GM23338 (cell line): ENCODE measurements at places on chromosomes 1 and 21. TPM values are rescaled to one million over a fixed set of nuclear protein-coding genes. Genes with fewer than 3 reads are reported as not detected.
A peak's percentile ranks its signal among the peaks of the same experiment; 100 is the strongest.

The PGLYRP4 gene
- total RNA-seq: not detected in 2 replicates

The LAMC2 gene
- total RNA-seq: 19.0 and 19.5 TPM in 2 replicates

The AQP10 gene
- total RNA-seq: not detected in 2 replicates

DNA sequence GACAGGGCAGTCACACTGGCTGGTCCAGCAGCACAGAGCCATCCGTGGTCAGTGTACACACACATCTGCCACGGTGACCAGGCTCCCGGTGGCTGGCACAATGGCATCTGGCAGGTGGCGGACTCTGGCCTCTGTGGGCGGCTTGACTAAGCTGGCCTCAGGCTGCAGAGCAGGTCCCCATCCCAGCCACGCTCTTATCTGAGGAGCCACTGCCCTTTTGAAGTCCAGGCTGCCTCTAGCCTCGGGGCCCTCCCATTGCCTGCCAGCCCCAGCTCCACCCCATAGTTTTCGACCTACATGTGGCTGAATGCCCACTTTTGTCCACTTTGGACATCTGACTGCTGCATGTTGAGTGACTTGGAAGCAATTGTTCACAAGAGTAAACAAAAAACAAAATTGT, 29.9 kb upstream of the EDN2 start:
- no peak for DNase-seq

- peak; percentile 73 for DNase-seq
These were observed 505 bp downstream of the LMNA start for GRCh38 chr1:156114919-156115513.

DNA sequence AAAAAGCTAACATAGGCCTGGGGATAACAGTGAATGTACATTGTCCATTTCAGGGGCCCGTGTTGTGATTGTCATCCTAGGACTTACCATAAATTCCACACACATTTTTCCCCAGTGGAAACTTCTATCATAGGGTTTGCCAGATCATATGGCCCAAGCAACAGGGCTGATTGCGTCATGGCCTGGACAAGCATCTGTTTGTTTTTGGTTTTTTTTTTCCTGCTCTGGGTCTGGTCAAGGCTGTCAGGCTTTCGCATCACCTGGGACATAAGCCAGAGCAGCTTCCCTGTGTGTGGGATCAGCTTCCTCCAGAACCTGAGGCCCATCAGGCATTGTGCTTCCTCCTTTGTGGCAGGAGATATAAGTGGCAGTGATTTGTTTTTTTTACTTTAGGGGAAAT, 598.5 kb upstream of the USP24 start:
- no peak for DNase-seq

- no peak for DNase-seq
These were observed 333.4 kb downstream of the CHRM3 start for GRCh38 chr1:239719642-239720258.

DNA sequence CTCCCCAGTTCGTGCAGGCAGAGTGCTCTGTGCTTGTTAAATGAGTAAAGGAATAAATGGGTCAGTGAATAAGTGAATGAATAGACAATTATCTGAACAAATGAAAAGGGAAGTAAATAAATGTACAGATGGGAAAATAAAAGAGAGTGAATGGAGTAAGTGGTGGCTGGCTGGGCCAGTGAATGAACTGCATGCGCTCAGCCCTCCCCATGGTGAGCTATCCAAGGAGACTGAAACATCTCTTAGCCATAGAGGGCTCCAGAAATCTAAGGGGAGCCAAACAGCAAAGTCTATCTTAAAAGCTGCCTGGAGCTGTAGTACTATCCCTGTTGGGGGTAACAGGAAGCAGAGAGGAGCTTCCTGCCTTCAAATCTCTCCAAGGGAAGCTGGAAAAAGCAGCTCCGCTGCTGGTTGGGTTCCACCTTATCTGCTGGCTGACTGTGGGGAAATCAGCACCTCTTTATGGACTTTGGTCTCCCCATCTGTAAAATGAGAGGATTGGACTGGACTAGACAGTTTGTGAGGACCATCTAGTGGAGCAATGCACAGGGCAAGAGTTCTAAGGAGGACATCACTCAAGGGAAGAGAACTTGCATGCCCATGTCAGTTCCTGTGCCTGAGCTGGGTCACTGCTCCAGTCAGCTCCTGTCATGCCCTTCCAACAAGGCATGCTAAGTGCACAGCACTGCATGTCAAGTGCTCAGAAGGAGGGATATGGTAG, 77.9 kb downstream of the TRABD2B start:
- no peak for DNase-seq

DNA sequence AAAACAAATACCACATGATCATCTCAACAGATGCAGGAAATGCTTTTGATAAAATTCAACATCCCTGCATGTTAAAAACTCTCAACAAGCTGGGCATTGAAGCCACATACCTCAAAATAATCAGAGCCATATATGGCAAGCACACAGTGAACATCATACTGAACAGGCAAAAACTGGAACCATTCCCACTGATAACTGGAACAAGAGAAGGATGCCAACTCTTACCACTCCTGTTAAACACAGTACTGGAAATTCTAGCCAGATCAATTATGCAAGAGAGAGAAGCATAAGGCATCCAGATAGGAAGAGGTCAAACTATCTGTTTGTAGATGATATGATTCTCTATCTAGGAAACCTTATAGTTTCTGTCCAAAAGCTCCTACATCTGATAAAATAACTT, 91.6 kb downstream of the DNAH14 start:
- DNase-seq: no peak

- no peak for DNase-seq
These were observed 6.4 kb downstream of the MYOM3 start for GRCh38 chr1:24105368-24106160.

- no peak for DNase-seq
These were observed 28.8 kb upstream of the PTGFRN start for GRCh38 chr1:116880917-116881316.

DNA sequence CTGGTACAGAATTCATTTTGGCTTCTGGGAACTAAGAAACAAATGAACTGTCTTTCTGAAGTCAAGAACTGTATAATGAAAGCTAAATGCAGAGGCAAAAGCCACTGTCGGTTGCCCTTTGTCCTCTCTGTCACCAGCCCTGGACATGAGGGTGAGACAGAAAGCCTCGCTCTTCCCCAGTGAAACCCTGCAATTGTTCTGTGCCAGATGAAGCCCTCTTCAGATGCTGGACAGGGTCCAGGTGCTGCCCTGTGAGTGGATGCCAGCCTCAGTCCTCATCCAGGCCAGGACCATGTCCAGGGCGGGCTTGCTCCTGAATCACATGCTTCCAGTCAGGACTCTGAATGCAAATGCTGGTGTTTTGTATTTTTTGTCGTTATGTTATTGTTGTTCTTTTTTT, 138.7 kb downstream of the RUNX1 start:
- no peak for DNase-seq

DNA sequence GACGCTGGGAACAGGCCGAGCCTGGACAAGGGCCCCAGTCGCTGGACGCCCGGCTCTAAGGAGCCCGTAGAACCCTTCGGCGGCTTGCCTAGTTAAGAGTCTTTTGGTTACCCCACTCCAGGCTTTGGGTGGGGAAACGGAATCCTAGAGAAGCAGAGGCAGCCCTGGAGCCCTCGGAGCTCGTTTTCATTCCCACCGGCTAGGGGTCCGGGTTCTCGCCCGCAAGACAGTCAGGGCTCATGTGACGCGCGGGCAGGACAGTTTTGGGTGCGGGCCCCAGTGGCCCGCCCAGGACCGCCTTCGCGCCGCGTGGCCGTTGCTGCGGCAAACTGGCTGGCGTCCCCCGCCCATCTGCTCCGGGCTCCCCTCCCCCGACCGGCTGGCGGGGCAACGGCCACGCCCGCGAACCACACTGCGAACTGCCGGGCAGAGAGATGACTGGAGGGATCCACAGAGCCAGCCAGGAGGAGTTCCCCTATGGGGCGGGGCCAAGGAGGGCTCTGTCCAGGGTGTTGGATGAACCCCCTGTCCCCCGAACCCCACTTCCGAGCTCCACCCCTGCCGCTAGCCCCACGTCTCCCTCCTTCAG, 829 bp upstream of the HES2 start:
- DNase-seq: peak; percentile 54

DNA sequence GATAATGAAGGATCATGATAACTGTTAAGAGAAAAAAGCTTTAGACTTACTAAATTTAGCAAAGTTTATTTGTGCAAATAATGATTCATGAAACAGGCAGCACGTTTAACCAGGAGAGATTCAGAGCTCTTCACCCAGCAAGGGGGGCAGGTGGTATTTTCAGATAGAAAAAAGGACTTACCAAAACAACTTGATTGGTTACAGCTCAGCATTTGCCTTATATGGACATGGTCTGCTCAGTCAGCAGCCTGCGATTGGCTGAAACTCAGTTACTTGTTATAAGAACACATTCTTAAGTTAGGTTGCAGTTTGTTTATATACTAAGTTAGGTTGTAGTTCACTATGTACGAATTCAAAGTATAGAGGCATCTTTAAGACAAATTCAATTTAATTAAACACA, 165.6 kb downstream of the DUSP10 start:
- DNase-seq: peak; percentile 13
